ENCODE measurements at places on chromosomes 4 and X.

DNA sequence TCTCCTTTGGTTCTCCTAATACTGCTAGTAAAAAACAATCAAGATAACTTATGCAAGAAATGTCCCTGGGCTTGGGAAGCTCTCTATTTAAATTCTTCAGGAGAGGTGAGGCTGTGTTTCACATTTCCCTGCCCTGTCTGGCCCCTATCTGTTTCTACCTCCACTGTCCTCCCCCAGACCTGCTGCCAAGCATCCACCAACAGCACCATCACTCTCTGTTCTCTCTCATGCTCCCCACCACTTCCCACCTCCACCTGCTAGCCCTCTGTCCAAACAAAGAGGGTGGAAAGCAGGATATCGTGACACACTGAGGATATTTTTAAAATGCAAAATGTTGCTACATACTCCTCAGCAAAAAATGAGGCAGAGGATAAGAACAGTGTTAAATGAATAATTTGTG is 88.4 kb upstream of the NAP1L5 start:
- no peak for DNase-seq

DNA sequence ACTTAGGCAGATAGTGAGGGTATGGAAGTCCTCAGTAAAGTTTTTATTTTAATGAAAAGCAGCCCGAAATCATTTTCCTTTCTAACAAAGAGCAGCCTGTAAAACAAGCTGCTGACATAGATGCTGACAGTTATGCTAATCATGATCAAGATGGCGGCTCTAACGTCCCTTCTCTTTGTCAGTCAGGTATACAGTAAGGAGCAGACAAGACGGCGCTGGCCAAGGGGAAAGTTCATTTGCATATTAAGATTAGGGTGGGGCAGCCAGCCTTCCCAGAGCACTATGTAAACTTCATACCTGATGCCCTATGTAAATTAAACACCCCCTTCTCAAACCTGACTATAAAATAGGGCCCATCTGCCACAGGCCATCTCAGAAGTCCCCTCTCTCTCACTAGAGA is 76.9 kb downstream of the MAGEB10 start:
- DNase-seq: no peak

- no peak for DNase-seq
Observed at GRCh38 chr4:47669946-47670345, 167.9 kb downstream of the CORIN start.

DNA sequence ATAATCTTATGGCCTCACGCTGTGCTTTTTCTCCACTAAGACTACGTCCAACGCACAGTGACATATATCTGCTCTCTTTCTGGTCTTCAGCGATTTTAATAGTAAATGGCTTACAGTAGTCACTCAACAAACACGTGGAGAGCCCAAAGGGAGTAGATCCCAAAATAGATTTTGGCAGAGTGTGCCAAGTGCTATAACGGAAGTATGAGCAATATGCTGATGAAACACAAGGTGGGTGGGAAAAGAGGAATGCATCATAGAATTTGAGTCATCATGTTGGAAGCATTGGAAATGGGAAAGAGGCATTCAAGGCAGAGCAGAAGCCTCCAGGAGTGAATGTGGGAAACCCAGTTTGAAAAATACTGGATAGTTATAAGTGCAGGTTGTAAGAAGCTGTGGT is 129.1 kb upstream of the LDB2 start:
- no peak for DNase-seq

DNA sequence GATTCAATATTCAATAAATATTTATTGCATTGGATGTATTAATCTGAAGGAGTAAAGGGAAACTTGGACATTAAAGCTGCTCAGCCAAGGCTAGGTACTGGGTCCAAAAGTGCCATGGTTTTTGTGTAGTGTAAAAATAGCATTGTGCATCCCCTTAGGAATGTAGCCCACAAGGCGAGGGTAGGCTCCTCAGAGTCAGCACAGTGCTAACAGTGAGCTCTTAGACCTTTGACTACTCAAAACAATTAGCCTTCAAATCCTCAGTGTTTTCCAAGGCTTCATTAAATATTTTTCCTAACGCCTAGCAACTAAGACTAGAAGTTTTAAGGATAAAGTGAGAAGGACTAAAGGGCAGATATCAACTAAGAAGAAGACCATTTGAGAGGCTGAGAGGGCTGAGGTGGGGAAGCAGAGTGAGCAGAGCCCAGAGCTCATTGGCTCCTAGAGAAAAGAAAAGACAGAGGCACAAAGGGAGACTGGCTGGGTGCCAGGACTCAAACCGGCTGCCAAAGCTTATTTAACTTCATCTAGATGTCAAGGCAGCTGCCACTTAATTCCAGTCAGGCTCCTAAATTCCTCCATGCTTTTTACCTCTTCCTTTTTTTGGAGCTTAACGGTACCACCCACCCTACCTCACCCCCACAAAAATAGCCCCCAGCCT is 17.0 kb downstream of the PRKG2 start:
- DNase-seq: no peak

Data from stimulated activated CD8-positive, alpha-beta memory T cell treated with anti-CD3 and anti-CD28 coated beads, Interleukin-4, amount 100 ng/mL, for 4 hours (primary cell).